Stimulated activated CD8-positive, alpha-beta memory T cell treated with anti-CD3 and anti-CD28 coated beads, Interleukin-7, amount 100 ng/mL, for 4 hours (primary cell): ENCODE measurements at places on chromosomes 4 and X.
A peak's percentile ranks its signal among the peaks of the same experiment; 100 is the strongest.

- DNase-seq: peak; percentile 19
Observed at GRCh38 chrX:20412871-20413486, 146.3 kb upstream of the RPS6KA3 start.

DNA sequence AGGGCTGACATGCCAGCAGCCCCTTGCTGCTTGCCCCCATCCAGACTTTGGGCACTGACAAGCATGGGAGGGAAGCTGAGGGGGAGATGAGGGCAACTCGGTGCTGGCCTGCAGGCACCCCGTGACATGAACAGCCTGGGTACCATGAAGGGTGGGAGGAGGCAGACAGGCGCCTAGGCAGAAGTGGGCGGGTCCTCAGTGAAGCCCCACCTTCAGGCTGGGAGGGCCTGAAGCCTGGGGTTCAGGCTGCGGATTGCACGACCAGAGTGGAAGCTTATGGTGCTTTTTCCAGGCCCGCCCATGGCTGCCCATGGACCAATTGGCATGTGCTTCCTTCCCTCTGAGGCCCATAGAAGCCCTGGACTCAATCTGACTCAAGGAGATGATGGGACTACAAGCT lies 354.1 kb downstream of the GRIA2 start:
- no peak for DNase-seq

GRCh38 chr4:39621582-39621981 lies 17.1 kb downstream of the SMIM14 start:
- no peak for DNase-seq

DNA sequence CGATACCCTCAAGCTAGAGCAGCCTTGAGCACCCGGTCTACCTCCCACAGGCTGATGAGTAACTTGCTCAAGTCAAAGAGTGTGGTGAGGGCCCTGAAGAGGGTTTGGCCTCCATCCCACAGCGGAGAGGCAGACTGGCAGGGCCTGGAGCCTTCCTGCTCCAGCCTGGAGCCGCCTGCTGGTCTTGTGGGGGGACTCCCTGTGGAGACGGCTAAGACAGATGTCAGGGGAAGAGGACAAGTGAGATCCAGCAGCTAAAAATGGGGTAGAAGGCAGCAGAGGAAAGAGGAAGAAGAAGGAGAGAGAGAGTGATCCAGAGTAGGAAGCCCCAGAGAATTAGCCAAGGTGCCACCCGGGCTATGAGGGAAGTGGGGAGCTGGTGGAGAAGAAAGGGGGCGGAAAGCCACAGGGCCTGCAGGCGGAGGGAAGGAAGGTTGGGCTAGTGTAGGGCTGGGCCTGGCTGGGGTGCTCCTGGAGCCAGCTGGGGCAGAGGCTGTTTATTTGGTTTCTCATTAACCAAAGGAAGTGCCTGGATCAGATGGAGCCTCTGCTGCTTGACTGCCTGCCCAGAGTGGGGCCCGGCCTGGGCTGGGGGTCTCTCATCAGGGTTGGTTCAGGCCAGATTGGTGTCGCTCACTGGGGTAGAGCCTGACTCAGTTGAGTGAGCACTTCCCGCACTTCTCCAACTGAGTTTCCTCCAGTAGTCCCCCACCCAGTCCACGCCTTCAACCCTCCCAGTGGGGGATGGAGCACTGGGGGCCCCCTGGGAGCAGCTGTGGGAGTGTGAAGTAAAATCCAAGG lies 14.2 kb downstream of the EFNB1 start:
- DNase-seq: no peak

DNA sequence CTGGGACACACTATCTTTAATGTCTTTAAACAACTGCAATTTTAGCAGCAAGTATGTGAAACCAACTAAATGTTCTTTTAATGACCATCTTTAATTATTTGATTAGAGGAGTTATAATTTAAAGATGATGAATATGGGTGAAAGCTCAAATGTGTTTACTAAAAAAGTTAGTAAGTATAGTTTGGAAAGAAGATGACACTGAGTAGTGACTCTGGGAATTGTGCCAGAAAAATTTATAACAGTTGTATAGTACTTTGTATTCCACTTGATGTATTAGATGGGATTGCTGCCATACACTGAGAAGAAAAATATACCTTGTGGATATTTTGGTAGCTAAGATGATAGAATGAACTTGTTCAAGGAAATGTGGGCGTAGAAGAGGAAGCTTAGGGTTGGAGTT lies 19.5 kb upstream of the PACRGL start:
- no peak for DNase-seq

DNA sequence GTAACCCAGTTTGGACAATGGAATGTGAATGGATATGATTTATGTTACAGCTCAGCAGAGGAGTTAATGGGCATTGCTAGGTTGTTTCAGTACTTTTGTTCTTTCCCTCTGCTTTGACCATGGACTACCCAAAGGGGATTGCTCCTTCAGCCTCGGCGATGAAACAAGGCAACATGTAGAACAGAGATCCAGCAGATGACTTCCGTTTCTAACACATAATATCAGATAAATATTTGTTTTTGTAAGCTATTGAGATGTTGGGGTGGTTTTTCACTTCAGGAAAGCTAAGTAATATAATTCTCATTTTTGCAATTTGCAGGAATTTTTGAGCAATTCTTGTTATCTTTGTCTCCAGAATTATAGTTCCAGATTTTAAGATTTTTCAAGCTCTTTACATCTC lies 934.6 kb upstream of the GRID2 start:
- no peak for DNase-seq

- DNase-seq: no peak
Observed at GRCh38 chr4:21947791-21948346, 703 bp downstream of the KCNIP4 start.

- DNase-seq: no peak
Observed at GRCh38 chr4:6391186-6391851, 81.1 kb downstream of the PPP2R2C start.

DNA sequence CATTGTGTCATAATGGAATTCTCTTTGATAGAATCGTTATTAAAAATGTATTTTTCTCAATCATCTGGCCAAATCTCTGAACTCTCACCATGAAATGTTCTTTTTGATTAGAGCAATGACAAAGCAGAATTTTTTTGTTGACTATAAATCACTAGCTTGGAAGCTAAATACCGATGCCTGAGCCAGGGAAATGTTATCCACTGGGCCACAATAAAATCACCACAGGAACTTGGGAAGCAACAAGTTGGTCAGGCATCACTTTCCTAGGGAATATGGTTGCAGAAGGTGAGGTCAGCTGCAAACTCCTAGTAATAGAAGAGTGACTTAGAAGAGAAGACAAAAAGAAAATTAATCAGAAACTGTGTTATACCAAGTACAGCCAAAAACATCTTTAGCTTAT lies 60.6 kb upstream of the CFAP47 start:
- no peak for DNase-seq

- DNase-seq: no peak
Observed at GRCh38 chr4:141056473-141056872, 76.8 kb downstream of the RNF150 start.

GRCh38 chrX:85112293-85112692 lies 108.6 kb downstream of the APOOL start:
- no peak for DNase-seq

GRCh38 chr4:101331017-101331416 lies 16.3 kb downstream of the PPP3CA start:
- no peak for DNase-seq

DNA sequence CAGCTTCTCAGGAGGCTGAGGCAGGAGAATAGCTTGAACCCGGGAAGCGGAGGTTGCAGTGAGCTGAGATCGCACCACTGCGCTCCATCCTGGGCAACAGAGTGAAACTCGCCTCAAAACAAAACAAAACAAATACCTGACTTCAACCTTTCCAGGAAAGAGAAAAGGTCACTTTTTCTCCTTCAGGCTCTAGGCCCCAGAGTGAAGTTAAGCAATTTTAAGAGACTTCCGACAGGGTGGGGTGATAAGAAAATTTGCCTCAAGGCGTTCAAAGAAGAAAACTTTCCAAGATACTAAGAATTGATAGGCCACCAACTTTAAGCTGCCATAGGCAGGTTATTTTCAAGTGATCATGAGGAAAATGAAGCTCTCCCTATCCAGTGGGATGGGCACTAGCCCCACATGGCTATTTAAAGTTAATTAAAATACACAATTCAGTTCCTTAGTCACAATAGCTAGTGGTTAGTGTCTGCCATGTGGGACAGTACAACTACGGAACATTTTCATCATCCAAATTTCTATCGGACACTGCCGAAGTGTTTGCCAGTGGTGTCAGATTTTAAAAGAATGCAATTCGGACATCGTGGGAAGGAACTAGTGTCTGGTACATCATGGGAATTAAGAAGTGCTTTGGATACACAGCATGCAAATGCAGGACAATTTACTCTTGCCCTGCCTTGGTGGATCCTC lies 33.0 kb downstream of the SMS start:
- DNase-seq: no peak

DNA sequence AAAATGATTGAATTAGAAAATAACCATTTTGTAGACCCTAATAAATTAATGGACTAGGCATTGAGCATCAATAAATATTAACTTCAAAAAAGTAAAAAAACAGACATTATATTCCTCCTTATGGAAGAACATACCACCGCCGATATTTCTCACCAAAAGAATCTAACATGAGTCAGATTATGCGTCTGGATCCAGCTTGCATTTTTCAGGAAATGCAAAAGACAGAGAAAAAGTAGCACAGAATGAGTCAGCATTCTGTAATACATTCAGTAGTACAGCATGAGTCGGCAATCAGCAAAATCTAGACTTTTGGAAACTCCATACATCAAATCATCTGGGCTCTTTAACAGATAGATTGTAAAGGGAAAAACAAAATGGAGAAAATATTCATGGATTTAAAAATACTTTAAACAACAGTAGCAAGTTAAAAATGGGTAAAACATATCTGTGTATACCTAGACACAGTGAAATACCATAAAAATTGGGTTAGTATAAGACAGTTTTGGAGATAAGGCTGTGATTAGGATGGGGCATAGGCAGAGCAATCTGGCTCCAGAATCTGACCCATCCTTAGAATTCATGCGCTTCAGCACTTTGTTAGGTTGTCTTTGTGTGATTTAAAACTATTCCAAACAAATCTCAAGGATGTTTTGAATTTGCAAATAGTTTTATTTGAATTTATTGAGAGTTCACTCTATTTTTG lies 633.0 kb upstream of the FAM241A start:
- no peak for DNase-seq

DNA sequence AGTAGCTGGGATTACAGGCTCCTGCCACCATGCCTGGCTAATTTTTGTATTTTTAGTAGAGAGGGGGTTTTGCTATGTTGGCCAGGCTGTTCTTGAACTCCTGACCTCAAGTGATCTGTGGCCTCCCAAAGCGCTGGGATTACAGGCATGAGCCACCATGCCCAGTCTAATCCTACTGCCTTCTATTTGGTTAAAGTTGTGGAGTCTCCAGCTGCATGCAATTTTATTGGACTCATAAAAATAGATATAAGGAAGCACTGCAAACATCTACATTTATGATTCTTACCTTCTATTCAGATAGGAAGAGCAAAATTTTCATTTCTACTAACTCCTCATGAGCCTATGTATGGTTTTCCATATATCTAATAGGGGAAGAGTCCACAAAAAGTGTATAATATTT lies 13.7 kb downstream of the RIPPLY1 start:
- DNase-seq: no peak

DNA sequence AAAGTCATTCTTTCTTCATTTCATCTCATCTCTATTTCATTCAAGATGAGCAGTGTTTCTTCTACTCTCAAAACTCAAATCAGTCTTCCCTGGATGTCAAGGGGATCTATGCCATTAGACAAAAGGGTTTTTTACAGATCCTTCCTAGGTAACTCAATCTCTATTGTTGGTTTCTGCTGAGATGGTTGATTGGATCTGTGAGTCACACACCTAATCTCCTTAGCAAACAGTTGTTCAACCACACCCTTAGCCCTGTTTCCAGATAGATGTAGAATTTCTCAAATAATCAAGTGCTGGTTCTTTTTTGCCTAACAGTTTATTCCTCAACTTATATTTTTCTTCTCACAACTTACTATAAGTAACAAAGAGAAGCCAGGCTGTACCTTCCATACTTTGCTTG lies 200.5 kb downstream of the KDR start:
- no peak for DNase-seq

- no peak for DNase-seq
Observed at GRCh38 chr4:77449171-77449570, 156.4 kb upstream of the CXCL13 start.

DNA sequence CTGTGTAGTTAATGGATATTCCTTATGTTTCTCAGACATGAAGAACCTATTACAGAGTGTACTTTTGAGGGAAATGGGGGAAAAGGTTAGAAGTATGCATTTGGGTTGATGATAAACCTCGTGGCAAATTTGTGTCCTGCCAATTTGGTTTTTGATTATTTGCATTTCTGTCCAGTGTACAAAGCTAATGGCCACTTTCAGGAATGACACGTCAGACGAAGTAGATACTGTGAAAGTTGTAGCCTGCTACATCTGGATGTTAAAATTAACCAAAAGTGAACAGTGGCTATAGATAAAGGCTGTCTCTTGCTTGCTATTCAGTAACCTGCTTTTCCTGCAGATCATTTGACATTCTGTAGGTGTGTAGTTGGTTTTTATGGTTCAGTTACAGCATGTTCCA lies 1.0 kb downstream of the PRDX4 start:
- DNase-seq: no peak

DNA sequence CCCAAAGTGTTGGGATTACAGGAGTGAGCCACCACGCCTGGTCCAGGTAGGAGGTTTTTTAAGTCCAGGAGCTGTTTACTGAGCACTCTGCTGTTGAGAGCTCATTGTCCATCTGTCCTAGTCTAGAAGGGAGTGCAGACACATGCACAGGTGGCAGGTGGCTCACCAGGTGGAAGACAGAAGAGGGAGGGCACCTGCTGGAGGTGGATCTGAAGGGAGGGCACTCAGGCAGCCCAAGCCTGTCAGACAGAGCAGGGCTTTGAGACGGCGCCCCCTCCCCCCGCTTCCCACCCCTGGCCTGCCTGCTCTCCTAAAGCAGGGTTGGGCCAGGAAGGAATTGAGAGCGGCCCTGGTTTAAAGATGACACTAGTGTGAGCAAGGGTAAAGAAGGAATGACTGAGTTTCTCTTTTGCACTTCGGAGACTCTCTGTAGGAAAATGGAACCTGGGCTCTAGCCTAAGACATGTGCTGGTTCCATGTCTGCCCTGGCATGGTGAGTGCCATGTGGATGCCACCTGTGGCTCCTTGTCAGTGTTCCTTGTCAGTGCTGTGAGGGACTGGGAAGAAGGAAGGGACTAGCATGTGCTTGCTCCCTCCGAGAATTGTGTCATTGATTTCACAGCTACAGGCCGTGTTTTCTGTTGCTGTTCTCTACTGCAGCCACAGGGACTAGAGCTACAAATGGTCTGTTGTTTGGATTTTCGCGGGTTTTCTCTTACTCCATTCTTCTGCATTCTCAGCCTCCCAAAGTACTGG lies 108.6 kb downstream of the TNIP2 start:
- no peak for DNase-seq

DNA sequence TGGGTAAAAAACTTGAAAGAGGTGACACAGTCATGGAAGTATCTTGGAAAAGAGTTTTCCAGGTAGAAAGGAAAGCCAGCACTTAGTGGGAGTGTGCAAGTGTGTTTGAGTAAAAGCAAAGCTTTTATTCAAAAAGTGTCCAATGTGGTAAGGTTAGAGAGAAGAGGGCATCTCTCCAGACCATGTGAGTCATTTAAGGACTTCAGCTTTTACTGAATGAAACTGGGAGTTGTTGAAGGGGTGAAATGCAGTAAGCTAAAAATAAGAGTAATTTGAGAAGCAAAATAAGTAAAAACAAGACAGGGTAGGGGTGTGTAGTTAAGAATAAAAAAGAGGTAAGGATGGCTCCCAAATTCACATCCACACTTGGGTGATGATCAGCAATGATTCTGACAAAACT lies 238.9 kb downstream of the SLC7A11 start:
- DNase-seq: no peak
